ENCODE measurements at places on chromosomes 4 and X. TPM values are rescaled to one million over a fixed set of nuclear protein-coding genes. Genes with fewer than 3 reads are reported as not detected.

Gene MTNR1A
- total RNA-seq: not detected

DNA sequence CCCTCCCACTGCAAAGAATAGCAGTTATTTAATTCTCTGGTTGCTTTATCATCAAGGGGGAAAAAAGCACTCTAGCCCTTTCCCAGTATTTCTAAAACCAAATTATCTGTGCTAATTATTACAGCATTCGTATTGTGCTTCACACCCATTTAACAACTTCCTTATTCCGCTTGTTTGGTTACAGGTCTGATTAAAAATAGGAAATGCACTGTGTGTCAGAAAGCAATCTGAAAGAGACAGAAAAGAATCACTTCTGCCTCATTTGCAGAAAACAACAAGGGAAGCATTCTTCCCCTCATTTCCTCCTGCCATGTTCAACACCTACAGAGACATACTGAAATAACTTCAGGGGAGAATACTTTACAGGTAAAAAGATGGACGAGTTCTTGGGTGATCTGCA, 114.9 kb upstream of the MAP3K15 start:
- no peak for DNase-seq

GRCh38 chr4:68342134-68342533, 7.8 kb downstream of the YTHDC1 start:
- no peak for DNase-seq

GRCh38 chr4:184270808-184271413, 53.2 kb upstream of the ENPP6 start:
- DNase-seq: no peak

- peak; percentile 68 for DNase-seq
These were observed 2.1 kb upstream of the SRPK3 start for GRCh38 chrX:153778684-153779101.
